ENCODE measurements at places on chromosomes 12 and 14.

DNA sequence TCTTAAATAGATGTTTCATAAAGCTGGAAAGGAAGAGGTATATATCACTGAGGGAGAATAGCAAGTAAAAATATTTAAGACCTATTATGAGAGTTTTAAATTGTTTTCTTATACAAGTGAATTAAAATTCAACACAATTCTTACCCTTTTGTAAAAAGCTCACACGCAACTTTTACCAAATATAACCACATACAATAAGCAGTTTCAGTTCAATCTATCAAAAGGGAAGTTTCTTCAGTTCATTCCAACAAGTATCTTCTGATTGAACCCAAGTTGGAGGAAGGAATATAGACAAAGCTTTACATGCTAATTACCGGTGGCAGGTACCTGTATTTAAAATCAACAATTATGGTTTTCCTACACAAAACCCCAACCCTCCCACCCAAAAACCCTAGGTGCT lies 41.1 kb downstream of the GTF2A1 start:
- DNase-seq, result no peak

DNA sequence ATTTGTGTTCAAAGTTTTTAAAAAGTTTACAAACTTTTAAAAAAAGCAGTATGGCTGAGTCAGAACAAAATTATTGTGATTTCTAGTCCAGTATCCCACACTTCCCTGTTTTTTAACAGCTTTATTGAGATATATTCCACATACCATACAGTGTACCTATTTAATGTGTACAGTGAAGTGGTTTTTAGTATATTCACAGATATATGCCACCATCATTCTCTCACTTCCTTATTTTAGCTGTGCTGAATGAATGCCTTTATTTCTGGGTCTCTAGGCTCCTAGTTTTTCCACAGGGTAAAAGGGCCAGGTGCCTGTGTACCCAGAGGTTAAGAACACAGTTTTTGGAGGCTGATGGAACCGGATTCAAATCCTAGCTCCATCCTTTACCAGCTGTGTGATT lies 58.9 kb upstream of the SRSF5 start:
- DNase-seq, result no peak

- DNase-seq, result no peak
Observed at GRCh38 chr14:94465042-94465441, 11.0 kb downstream of the SERPINA9 start.

DNA sequence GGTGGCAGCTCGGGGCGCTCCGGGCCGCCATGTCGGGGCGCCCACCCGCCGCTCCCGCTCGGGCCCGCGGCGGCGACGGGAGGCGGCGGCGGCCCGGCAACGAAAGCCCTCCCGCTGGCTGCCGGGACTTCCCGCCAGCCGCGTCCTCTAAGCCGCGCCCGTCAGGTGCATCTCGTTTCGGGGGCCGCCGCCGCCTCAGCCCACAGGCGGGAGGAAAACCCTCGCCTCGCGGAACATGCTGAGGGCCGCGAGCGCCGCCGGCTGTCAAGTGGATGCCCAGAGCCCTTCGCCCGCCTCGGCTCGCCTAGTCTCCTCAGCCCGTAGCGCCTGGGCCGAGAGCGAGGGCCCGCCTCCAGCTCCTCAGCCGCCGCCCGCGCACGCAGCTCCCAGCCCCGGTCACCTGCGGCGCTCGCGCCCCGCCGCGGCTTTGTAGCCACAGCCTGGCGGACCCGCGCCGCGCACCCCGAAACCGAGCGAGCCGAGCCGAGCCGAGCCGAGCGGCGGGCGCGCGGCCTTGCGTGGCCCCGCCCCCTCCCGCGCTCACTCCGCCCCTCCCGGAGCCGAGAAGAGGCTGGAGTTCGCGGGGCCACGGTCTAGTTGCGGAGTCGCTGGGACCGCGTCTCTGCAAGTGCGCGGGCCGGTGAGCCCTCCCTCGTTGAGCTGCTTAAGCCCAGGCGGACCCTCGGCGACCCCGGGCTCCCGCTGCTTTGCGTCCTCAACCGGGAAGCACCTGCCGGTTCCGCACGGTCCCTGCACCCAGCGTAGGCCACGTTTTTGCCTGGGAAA lies at the start of gene EML5:
Gene EML5, minus strand, starts transcription at position 481 of the 786 bp plus-strand sequence. Its CDS starts 450 bp downstream, at position 31.
- peak; percentile 62 for DNase-seq

DNA sequence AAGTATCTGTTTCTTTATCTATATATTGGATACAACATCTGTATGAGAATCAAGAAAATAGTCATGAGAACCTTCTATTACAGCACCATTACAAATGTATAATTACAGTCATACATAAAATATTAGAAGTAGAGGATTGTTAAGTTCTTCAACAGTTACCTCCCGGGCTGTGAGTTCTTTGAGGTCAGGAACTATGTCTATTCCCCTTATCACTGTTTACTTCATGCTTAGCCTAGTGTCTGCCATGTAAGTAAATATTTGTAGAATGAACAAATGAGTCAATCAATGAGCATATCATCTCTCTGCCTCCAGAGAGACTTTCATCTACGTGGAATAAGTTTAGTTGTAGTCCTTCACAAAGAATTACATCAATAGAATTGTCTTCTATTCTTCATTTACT lies 47.2 kb downstream of the PUS7L start:
- no peak for DNase-seq

DNA sequence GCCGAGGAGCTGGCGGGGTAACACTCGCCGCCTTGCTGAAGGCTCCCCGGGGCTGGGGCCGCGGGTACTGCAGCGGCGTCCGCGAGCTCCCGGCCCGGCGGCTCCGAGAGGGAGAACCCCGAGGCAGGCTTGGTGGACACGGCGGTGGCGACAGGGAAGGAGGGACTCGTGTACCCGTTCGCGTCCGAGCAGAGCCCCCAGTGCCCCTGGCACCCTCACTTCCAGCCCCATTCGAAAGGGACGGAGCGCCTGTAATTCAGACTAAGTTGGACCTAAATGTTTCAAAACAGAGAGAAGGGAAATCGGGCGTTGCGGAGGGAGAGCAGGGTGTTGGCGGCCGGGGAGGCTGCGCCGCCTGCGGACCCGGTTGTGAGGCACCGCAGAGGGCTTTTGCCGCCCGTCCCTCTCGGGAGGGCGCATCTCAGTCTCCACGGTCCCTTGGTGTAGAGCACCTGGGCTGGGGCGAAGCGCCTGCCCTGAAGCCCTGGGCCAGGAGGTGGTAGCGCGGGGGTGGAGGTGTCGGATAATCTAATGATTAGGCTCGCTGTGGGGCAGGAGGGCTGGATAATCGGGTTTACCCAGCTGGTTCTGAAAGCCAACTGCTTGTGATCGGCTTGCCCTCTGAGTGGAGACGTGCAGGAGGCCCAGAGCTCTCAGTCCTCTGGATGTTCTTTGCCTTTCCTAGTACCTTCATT lies 771 bp downstream of the DAAM1 start:
- DNase-seq, result peak; percentile 21

- no peak for DNase-seq
Observed at GRCh38 chr14:75252254-75252837, 26.3 kb upstream of the FOS start.

DNA sequence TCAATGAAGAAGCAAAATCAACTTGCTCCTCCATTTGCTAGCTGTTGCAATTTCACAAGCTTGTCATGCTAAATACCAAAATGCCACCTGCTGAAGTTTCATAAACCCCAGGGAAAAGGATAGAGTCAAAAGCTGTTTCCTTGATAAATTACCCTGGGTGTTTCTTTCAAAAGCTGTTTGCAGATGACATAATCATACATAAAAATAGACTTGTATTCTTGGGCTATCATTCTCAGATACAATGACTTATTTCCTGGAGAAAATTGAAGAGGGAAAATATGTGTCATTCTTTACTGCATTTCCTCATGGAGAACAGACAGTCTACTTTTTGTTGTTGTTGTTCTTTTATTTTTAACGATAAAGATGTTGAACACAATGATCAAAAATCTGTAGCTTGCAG lies 119.2 kb downstream of the GALC start:
- DNase-seq, result no peak

GRCh38 chr14:90607141-90607540 lies 209.1 kb downstream of the TTC7B start:
- DNase-seq, result no peak

DNA sequence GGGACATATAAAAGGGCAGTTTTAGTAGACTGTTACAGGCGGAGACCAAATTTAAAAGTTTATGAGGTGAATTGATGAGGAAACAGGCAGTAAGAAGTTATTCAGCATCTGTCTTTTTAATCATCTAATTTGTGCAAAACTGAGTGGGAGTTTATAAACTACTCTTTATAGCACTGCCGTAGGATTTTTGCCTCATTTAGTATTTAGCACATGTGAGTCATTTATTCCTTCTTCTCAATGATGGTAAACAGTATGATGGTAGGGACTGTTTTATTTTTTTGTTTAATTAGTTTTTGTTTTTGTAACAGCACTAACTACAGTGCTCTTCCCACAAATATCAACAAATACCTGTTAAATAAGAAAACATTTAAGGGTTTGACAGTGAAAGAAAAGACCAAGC lies 20.6 kb downstream of the TOGARAM1 start:
- no peak for DNase-seq

DNA sequence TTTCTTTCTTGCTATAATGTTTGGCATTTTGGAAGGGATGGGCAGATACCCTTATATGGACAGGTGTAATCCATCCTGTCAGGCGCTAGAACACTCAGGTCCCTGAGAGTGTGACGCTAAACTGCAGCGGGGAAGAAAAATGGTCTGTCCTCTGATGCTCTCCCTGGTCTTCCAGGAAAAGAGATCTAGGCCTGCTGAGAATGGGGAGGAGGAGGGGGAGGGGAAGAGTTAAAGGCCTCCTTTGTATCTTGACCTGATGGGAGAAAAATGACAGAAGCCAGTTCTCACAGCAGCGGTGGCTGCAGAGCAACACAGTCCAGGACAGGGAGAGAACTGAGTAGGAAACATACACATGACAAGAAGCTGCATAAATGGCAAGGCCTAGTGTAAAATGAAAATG lies 61.1 kb downstream of the RPS6KA5 start:
- DNase-seq, result no peak

GRCh38 chr14:37018571-37019240 lies 153.7 kb downstream of the SLC25A21 start:
- DNase-seq, result no peak

GRCh38 chr12:116538076-116538591 lies 21.0 kb upstream of the MAP1LC3B2 start:
- no peak for DNase-seq

- no peak for DNase-seq
Observed at GRCh38 chr14:77260631-77261030, 10.4 kb downstream of the NGB start.

GRCh38 chr12:113863455-113863845 lies 102.7 kb downstream of the RBM19 start:
- no peak for DNase-seq

DNA sequence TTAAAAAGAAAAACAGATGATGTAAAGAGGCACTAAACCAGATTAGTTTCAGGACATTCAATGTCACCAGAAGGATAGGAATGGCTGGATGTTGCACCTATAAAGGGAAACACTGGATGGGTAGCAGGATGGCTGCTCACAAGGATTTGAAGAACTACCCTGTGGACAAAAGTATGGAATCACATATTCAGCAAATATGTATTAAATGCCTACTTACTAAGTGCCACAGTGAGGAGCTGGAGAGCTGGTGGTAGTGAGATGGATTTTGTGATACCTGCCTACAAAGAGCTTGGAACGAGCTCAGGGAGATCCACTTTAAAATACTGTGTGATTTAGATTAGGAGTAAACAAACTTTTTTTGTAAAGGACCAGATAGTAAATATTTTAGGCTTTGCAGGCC lies 316.2 kb downstream of the PAWR start:
- no peak for DNase-seq

- DNase-seq, result no peak
Observed at GRCh38 chr12:8089716-8090115, 7.6 kb downstream of the NECAP1 start.

DNA sequence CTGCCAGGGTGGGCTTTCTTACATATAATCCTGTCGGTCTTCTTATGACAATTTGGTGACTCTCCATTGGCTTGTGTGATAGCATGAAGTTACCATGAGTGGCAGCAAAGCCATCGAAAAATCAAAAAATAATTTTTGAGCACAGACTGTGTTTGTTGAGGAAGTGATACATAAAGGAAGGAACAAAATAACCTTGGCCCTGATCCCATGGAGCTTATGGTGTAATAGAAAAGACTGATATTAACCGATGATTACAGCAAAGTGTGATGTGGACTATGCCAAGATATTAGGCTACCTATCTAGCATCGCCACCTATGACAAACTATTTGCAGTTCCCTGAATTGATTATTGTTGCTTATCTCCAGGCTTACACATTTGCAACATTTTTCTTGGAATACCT lies 383.2 kb downstream of the AEBP2 start:
- no peak for DNase-seq

DNA sequence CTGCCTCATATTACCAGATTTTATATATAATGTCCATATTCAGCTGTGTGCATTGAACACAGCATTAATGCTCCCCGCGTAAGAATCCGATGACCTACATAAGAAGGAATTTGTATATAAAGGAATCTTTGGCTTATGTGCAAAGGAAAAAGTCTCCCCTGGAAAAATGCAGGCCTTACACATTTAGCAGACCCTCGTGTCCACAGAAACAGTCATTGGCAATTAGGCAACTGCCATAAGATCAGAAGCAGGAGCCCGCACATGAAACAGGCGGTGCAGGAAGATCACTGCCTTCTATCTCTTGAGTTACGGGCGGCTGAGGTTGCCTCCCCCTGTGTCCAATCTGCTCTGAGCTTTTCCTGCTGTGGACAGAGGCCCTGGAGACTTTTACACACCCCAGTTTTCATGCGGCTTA lies 63.2 kb upstream of the RFX4 start:
- no peak for DNase-seq

DNA sequence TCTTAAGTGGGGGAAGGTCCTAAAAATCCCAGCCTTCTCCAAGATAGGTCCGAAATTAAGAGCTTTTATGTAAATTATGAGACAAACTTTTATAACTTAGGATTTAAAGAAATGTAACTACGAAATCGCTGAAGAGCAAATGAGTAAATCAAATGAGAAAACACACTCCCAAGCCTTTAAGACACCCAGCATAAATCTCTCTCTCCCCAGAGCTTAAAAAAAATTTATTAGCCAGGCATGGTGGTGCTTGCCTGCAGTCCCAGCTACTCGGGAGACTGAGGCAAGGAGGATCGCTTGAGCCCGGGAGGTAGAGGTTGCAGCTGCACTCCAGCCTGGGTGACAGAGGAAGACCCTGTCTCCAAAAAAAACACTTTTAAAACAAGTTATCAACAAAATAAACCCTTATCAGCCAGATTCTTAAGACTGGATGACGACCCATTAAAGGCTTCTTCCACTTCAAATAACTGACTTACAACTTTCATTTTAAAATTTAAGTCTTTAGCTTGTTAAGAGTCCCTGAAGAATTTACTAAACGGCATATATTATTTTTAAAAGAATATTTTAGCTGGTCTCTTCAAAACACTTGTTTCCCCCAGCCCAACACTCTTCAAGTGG lies 3.2 kb downstream of the PTGES3 start:
- DNase-seq, result no peak

DNA sequence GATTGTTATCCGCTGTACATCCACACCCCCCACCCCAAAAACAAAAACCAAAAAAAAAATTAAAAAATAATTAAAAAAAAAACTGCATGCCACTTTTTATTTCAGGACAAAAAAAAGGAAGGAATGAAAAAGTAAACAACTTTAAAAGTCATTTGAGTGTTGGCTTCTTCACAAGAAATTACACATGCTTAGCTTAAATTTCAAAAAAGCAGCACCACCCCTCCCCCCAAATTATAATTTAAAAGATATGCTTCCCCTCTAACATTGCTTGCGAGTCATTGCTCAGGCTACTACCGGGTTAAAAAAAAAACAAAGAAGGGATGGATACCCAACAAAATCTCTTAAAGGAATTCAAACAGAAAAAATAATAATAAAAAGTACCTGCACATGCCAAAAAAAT lies 98.5 kb downstream of the BCL11B start:
- no peak for DNase-seq

GRCh38 chr12:25677232-25677937 lies 124.3 kb upstream of the LMNTD1 start:
- no peak for DNase-seq

GRCh38 chr12:57069523-57069922 lies 9.1 kb downstream of the NEMP1 start:
- no peak for DNase-seq
